ENCODE measurements at places on chromosomes 3 and 15.

- no peak for DNase-seq
These were observed 32.4 kb downstream of the PAK2 start for GRCh38 chr3:196772102-196772501.

GRCh38 chr3:149339931-149340309 lies 6.5 kb upstream of the TM4SF18 start:
- no peak for DNase-seq

DNA sequence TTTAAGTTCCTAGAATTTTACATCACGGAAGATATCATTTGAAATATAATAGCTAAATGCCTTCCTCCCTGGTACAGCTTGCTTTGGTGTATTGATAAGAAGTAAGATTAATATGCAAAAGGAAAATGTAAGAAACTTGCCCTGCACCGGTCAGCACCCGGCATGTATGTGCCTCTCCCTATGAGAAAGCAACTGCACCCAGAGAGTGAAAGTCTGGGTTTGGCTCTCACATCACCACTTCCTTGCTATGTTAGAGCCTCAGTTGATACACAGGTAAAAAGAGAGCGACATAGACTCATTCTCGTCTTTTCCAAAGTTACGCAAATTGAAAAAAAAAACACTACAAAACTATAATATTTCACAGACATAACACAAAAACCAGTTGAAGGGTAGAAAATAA lies 96.7 kb downstream of the FOXP1 start:
- DNase-seq: peak; percentile 52

DNA sequence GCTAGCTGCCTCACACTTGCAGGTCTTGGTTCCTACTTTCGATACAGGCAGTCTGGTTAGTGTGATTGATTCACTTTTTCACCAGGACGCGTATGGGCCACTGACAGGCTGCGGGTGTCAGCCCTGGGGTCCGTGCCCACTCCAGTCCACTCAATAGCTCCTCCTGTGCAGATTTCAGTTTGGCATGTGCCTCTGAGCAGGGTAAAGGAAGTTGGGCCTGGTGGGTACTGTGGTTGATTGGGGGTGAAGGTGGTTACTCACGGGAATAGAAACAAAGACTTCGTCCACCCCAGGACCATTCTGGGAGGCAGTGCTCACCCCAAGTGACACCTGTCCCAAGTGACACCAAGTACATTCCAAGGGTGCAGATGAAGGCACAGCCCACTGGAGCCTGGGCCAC lies 62.3 kb downstream of the EPHB1 start:
- no peak for DNase-seq

- no peak for DNase-seq
These were observed 332.0 kb downstream of the FHIT start for GRCh38 chr3:60919296-60919695.

DNA sequence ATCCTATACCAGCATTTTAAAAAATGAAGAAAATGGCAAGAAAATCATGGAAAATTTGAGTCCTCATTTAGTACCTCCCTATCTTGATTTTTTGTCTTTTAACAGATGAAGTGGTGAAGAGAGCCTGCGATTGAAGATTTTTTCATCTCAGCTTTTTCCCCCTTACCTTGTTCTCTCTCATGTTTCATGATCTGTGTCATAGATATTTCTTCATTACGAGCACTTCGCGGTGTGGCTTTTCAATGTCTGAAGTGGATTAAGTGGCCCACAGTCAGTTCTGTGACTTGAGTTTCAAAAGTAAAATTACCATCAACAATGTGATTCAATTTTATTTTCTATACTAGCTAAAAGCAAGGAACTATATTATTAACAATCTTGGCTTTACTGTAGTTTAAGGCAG lies 147.2 kb downstream of the FNDC3B start:
- no peak for DNase-seq

DNA sequence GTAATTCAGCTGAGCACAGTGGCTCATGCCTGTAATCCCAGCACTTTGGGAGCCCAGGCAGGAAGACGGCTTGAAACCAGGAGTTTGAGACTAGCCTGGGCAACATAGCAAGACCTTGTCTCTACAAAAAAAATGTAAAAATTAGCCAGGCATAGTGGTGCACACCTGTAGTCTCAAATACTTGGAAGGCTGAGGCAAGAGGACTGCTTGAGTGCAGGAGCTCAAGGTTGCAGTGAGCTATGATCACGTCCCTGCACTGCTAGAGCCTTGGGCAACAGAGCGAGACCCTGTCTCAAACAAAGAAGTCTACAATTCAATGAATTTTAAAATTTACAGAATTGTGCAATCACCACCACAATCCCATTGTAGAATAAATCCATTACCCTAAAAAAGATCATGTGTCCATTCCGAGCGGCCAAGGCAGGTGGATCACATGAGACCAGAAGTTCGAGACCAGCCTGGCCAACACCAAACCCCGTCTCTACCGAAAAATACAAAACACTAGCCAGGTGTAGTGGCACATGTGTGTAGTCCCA lies 45.2 kb downstream of the FBXO22 start:
- no peak for DNase-seq

- DNase-seq: no peak
These were observed 174.0 kb downstream of the SUCNR1 start for GRCh38 chr3:152047465-152047864.

DNA sequence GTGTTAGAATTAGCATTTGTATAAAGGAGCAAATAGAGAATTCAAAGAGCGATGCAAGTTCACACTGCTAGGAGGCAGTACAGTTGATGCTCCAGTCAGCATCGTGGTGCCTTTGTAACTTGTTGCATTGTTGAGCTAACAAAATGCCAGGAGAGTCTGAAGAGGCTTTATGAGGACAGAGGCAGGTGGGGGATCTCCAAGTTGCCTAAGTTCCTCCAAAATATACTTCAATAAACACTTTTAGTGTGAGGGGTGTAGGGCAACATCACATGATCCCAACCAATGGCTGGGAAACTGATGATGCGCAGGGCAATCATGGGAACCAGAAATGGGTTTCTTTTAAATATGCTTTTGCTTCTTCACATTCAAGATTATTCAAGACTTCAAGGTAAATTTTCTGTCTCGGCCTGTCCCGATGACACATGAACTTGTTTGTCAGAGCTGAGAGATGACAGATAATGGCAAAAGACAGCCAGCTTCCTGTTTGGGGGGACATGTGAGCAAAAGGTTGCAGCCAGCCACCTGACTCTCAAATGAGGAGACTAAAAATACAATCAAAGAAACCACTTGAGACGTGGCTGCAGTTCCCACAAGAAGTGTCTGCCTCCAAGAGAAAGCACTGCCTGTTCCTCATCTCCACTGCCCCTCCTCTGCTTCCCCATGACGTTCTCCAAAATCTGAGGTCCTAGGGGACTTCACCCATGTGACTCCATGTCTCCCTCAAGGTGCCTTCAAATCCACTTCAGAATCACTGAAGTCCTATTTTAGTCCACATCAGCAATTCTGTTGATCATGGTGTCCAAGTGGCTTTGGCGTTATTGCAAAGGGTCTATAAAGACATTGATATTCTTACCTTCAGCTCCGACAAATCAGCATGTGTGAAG lies 39.3 kb downstream of the KLHL6 start:
- peak; percentile 47 for DNase-seq

- peak; percentile 83 for DNase-seq
These were observed 304.6 kb downstream of the RPLP1 start for GRCh38 chr15:69757186-69757585.

DNA sequence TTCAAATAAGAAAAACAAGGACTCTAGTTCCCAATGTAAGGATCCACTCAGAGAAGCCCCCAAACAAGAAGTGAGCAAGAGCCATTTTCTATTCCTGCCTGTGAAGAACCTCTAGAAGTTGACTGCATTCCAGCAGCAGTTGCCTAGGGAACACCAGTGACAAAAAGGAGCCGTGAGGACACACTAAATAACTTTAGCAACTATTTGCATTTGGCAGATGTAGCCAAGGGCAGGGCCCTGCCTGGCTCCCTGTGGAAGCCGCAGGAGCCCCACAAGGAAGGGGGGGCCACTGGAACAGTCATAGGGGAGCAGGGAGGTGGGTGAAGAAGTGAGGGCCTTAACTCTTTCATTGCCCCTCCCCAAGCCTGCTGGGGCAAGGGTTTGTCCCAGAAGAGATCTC lies 470.2 kb upstream of the PROK2 start:
- DNase-seq: no peak

GRCh38 chr3:70360979-70361760 lies 48.7 kb upstream of the MDFIC2 start:
- no peak for DNase-seq

GRCh38 chr3:101940521-101941317 lies 91.4 kb downstream of the NFKBIZ start:
- peak; percentile 55 for DNase-seq

- no peak for DNase-seq
These were observed 47.2 kb downstream of the GPD1L start for GRCh38 chr3:32153414-32154204.

DNA sequence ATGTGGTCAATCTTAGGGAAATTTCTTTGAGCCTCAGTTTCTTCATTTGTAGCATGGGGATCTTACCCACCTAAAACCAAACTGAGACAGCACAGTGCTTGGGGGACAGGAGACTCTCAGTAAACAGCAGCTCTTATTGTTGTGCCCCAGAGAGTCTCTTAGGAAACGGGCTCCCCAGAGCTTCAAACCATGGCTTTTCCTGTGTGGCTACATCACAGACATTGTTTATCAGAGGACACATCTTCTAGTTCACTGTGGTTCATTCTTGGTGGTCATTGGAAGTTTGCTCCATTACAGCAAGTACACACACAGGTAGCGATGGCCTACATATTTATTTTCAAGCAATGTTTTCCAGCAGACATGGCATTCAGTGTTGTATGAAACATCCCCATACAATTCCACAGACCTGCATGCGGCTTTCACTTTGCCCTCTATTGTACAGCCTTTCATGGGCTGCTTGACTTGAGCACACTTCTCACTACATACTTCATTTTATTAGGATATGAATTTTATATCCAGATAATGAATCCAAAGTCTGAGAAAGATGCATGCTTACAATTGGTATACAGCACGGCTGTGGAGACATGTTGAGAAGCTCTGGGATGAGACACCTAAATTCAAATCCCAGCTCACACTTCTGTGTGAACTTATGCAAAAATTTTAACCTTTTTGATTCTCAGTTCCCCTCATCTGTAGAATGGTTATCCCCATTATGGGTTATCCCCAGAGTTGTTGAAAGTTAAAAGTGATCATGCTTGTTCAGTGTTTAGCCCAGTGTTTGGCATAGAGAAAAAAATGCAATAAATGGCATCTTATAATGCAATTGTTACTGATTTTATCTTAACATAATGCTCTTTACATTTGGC lies 84.8 kb upstream of the ICE2 start:
- DNase-seq: no peak

- DNase-seq: no peak
These were observed 8.8 kb upstream of the DNAJA4 start for GRCh38 chr15:78255421-78256043.

DNA sequence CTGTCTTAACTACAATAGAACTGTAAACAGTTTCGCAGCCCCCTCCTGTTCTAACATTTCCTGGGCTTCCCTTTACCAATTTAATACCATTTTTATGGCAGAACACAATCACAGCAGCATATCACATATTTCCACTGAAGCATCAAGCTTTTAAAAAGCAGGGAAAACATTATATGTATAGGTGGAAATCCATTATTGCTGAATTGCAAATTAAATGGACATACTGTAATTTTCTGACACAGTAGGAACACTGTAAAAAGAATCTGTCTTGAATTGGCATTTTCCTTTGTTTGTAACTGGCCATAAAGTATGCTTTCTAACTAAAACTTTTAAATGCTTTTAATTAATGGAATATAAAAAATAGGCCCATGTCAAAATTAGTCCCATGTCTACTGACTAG lies 1385.8 kb downstream of the SI start:
- DNase-seq: no peak

- no peak for DNase-seq
These were observed 73.7 kb downstream of the FILIP1L start for GRCh38 chr3:100040451-100041225.

DNA sequence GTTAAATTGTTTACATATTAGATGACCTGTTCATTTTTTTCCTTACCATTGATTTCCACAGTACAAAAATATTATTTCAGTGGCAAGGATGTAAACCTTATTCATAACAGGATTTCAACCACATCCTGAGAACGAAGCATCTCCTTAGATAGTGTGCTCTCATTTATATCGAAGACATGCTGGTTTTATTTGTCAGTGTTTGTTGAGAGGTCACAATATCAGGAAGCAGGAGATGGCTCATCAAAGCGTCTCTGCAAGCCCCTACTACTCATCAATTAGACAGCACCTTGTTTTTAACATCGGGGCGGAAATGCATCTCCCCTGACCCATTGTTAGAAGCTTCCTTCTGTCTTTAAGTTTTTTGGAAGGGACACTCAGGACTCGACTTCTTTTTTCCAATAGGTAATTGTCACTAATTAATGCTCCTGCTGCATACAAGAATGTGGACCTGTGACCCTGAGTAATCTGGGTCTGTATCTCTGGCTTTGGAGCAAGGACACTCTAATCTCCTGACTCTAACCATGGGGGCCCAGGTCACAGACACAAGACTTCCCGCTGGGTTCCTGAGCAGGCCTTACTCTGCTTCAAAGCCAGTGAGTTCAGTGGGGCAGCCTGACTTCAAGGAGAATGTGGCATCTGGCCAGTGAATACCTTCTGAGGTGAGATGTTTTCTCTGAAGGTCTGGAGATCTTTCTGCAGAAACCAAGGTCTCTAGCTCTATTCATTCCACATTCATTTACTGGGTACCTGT lies 50.3 kb downstream of the MECOM start:
- no peak for DNase-seq

DNA sequence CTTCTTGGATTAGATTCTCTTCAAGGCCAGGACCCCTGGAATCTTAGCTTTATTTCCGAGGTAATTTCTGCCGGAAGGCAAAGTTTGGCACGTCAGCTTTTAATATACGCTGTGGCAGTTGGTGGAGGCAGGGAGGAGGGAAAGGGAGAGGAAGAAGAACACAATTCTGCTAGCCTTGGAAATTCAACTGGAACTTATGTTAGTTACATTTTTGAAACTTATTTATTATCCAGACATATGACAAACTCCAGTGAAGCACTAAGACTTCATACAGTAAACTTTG lies 100.1 kb upstream of the TSC22D2 start:
- no peak for DNase-seq

GRCh38 chr3:10515396-10515795 lies 10.0 kb upstream of the ATP2B2 start:
- no peak for DNase-seq

GRCh38 chr15:36571301-36571700 lies 8.1 kb upstream of the CDIN1 start:
- no peak for DNase-seq
